Forelimb muscle (tissue), 1 donor: ENCODE measurements at places on chromosomes 5 and 9. TPM values are rescaled to one million over a fixed set of nuclear protein-coding genes. Genes with fewer than 3 reads are reported as not detected.

DNA sequence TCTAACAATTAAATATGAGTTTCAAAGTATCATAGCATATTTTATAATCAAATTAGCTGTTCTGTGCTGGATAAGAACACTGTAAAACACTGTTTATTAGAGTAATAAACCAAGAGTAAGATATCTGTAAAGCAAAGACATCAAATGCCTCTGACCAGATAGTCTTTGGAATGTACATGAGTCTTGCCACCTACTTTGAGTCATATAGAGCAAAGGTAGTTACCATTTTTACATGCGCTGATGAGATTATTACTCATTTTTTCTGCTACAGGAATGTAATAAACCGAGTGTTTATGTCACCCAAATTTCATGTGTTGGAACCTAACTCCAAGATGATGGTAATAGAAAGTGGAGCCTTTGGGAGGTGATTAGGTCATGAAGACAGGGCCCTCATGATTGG lies 654.5 kb downstream of the CETN3 start:
- DNase-seq = no peak

DNA sequence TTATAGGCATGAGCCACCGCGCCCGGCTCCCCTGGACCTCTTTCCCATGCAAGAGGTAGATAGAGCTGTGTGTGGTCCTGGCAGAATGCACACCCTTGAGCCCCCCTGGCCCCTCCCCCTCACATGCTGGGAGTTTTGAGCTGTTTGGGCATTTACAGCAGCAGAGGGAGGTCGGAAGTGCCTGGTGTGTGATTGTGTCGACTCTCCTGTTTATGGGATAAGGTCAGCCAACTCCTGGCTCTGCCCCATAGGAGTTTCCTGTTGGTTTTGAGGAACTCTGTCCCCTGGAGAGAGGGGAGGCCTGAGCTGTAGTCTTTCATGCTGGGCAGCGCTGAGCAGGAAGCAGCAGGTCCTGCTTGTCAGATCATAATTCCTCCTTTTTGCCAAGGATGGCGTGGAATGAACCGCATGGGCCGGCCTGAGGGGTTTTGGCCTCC lies 6.0 kb downstream of the LRRC8A start:
- DNase-seq = no peak

The TRMT10B gene
- 11.4 TPM for polyA plus RNA-seq

The N4BP3 gene
- 24.9 TPM for polyA plus RNA-seq

- DNase-seq = no peak
Measured at GRCh38 chr5:149372932-149373331, 6.2 kb downstream of the IL17B start.

The SPARC gene
- polyA plus RNA-seq = 4,012 TPM

- DNase-seq = no peak
Measured at GRCh38 chr5:61523073-61523472, 191.0 kb downstream of the ZSWIM6 start.

The TAF11L4 gene
- polyA plus RNA-seq = not detected

- DNase-seq = no peak
Measured at GRCh38 chr5:181050016-181050415, 9.9 kb downstream of the BTNL9 start.

The DIRAS2 gene
- polyA plus RNA-seq = 0.61 TPM

The FBN2 gene
- polyA plus RNA-seq = 41.0 TPM

- no peak for DNase-seq
Measured at GRCh38 chr5:88938488-88938887, 55.5 kb upstream of the MEF2C start.

DNA sequence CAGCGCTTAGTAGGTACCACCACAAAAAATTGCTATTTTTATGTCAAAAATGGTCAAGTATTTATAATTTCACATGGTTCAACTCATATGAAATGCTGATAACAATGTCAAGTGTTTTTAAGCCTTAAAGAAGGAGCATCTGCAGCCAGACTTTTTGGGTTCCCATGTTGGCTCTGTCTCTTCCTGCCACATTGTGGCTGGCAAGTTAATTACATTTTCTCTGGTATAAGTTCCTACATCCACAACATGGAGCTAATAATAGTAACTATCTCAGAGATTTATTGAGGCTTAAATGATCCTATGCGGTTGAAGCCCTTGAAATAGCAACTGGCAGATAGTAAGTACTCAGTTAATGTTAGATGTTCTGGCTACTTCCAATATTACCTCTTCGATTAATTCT lies 5.4 kb downstream of the ATP10B start:
- DNase-seq = no peak

- no peak for DNase-seq
Measured at GRCh38 chr5:138664276-138664943, 88.8 kb upstream of the CTNNA1 start.

DNA sequence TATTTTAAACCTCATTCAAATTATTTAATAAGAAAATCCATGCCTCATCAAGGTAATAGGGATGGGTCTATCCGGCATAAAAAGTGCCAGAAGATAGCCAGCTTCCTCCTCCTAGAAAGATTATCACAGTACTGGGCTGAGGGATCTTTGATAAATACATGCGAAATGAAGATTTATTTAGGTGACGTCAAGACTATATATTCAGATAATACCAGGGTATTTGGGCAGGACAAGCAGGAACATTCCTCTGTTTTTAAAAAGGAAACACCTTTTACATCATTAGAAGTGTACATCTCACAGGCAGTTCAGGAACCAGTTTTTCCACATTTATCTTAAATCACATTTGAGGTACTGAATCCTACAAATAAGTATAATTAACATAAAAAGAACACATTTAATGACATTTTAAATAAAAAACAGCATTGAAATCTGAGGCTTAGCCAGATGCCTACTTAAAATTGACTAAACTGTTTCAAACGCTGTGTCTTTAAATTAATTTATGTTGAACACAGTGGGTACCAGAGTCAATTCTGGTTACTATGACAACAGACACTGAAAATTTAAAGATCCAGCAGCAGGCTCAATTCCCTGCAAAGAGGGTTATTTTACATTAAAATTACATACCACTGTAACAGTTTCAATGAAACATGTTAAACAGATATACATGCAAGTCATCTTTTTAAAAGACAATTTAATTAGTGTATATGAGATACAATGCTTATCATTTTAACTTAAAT lies 124.7 kb upstream of the SLCO6A1 start:
- DNase-seq = no peak

- no peak for DNase-seq
Measured at GRCh38 chr5:66511491-66511890, 84.7 kb upstream of the MAST4 start.

The PITX1 gene
- 17.8 TPM for polyA plus RNA-seq

The PGM5 gene
- 49.0 TPM for polyA plus RNA-seq
